ENCODE measurements at places on chromosomes 12 and 14.

DNA sequence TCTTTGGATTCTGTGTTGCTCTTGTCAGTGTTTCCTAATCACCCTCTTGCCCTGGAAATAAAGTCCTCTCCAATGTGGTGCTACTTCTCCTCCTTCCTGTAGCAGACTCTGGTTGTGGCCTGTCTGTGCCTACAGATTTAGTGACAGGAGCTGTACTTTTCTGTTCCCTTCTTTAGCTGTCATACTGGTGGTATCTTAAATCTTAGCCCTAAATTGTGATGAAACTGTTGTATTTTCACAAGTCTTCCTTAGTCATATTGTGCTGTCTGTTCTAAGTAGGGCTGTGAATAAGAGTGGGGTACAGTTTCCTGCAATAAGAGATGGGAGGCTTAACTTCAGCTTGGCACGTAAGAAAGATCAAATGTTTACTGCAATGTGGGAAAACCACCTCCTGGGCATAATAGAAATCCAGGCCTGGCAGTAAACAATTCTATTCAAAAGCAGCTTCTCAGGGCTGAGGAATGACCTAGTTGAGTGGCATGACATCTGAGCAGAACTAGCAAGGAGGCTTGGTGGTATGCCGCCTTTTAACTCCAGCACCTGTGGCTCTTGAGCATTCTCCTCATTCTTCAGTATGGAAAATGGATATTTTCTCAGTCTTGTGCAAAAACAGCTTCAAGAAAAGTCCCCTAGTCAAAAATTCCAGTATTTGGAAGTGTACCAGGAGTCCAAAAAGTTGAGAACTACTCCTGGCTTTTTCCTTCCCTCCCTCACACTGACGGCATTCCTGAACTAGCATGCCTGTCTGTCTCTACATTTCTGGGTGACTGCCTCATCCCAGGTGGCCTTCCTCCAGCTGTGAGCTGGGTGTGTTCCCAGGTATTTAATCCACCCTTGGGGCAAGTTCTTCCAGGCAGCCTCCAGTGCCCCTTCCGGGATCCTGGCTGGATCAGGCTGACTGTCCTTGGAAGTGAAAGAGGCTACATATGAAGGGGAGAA is 19.5 kb downstream of the ANO6 start:
- no peak for DNase-seq

DNA sequence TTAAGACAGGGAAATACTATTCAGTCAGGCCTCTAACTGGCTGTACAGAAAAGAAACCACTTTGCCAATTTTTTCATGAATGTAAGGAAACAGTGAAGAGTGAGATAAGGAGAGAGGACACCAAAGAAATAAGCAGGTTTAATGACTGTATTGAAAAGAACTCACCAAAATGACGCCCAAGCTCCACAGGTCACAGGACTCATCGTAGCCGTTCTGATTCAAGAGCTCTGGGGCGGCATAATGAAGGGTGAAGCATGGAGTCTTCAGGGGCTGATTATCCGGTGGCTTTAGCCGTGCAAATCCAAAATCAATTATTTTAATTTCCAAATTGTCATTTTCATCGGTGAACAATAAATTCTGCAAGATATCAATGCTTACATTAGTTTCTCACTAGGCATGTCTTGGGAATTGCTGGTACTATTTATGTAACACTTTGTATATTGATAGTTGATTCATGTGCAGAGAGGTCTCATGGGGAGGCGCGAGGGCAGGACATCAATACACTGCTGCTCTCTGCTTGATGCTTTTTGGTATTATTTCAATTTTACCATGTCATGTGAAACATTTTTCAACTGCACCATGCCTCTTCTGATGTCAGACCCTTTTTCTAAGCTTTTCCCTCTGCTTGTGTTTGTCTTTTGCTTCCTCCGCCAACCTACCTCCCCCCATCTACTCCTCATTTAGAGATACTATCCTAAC is 74.2 kb upstream of the TTC7B start:
- no peak for DNase-seq

DNA sequence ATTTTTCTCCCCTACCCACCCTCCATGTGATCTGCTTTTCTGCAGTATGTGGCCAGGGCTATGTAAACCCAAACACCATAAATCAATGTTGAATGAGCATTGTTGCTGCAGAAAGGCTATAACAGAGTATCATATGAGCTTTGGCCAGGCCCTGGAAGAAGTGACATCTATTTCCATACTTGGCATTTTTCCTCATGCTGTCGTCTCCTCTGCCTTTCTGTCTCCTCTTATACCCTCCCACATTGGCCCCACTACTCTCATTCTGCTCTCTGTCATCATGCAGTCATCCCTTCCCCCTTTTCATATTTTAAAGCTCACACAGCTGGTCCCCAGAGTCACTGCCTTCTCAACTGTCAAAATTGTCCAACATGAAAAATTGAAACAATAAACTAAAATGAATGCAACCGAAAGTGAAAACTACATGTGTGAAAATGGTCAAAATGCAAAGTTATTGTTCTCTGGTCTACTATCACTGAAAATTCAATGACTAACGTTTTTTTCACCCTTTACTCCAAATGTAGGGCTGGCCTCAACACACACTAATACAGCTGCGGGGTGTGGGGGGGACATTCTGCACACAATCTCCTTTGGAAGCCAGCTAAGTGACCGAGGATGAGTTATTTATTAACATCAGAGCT is 290.7 kb upstream of the TMPO start:
- DNase-seq = no peak

DNA sequence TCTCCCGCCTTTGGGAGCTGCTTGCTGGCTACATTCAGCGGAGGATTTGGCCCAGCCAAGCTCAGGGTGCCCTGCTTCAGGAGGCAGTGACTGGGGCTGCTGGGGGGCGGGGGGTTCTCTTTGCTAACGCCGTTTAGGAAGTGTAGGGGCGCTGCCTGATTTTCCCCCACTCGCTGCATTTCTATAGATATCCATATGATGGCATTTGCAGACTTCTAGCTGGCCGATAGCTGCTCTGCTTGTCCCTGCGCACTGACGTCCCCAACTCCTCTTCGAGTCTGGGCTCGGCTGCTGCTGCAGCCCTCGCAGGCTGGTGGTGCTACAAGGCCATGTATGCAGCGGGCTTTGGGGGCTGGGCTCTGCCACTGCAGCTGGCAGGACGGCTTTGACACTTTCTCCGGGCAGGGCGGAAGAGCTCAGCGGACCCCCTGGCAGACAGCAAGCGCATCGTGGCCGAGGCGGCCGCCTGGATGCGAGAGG is 3.1 kb downstream of the LRFN5 start:
- no peak for DNase-seq

DNA sequence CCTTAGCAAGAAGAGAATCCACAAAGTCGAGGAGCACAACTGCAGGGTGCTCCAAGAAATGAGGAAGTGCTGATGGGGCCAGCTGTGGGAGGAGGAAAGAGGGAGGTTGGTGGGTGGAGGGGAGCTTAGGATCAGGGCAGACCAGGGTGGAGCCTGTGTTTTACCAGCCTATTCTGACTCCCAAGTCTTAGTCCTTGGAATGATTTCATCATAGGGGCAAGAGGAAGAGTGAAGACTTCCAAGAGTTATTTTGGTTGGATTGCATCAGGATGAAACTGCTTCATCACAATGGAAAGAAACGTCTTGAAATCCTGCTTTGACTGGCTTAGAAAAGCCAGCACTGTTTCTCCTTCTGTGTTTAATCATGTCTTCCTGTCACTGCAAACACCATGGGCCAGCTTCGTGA is 194.0 kb downstream of the DPF3 start:
- DNase-seq = no peak

DNA sequence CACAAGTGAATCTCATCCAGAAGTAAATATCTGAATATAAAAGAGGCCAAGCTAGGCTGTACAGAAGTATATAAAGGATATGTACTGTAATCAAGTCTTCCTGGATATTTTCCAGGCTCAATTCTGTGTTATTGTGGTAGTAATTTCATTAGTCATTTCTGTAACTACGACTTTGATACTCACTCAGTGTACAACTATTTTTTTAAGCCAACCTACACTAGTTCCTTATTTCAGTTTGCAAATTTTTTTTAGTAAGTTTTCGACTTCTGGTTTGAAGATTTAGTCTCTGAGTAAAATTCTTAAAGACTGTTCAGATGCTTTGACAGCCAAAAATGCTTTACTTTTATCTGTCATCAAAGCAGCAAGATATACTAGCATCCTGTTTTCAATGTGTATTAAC is 130.8 kb downstream of the CAPZA3 start:
- no peak for DNase-seq

DNA sequence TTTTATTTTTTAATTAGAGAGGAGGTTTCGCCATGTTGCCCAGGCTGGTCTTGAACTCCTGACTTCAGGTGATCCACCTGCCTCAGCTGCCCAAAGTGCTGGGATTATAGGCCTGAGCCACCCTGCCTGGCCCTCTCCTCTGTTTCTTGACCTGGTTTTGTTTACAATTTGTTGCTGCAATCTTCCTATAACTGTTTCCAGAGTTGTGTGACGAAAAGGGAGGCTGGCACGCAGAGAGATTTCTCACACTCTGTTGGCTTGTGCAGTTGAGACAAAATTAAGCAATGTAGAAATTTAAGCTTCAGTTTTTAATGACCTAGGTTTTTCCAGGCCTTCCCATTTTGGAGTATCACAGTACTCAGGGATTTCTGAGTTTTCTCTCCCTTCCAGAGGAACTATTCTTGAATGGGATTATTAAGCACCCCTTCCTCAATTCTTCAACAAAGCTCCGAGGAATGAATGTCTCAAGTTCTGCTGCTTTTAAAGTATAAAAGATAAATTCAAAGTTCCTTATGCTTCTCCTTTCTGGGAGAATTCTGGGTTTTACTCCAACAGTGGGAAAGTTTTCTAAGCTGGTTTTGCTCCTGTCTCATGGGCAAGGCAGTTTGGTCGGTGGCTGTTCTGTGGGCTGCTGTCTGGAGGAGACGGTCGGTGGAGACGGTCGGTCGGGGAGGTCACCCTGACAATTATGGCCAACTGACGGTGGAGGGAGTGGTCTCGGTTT is 20.4 kb upstream of the FOS start:
- DNase-seq = no peak

All from stimulated activated CD8-positive, alpha-beta memory T cell treated with anti-CD3 and anti-CD28 coated beads, Interleukin-4, amount 100 ng/mL, for 1 hour (primary cell).